Hair follicle dermal papilla cell (primary cell): ENCODE measurements at places on chromosomes 6 and 20. TPM values are rescaled to one million over a fixed set of nuclear protein-coding genes. Genes with fewer than 3 reads are reported as not detected.

The IRAK1BP1 gene
- 4.6 and 8.4 TPM in 2 replicates for total RNA-seq

The KDM1B gene
- total RNA-seq = 30.6 and 37.3 TPM in 2 replicates

The LINC00237 gene
- not detected in 2 replicates for total RNA-seq

The VIP gene
- total RNA-seq = not detected in 2 replicates

The PARD6B gene
- 0.12 and 0.16 TPM in 2 replicates for total RNA-seq

The XKR7 gene
- total RNA-seq = not detected in 2 replicates

The SSTR4 gene
- total RNA-seq = 0.16 TPM in 1 of 2 replicates, not detected in the other

The TMEM217 gene
- total RNA-seq = 0.32 and 1.3 TPM in 2 replicates

The FAXC gene
- total RNA-seq = 0.81 and 3.2 TPM in 2 replicates

The CTCFL gene
- total RNA-seq = not detected in 2 replicates

The ZNF337 gene
- 11.9 and 14.1 TPM in 2 replicates for total RNA-seq

The OARD1 gene
- total RNA-seq = 2.8 and 3.2 TPM in 2 replicates

The DDO gene
- 0.16 and 0.24 TPM in 2 replicates for total RNA-seq

The WASF1 gene
- total RNA-seq = 14.2 and 16.6 TPM in 2 replicates

The PTPRT gene
- total RNA-seq = not detected in 2 replicates

The SH3BGRL2 gene
- total RNA-seq = 2.1 and 2.8 TPM in 2 replicates

The VSX1 gene
- total RNA-seq = not detected in 2 replicates

The PRICKLE4 gene
- total RNA-seq = not detected in 2 replicates

The BPI gene
- not detected in 2 replicates for total RNA-seq

The RXRB gene
- 28.4 and 30.5 TPM in 2 replicates for total RNA-seq

The TFAP2B gene
- not detected in 2 replicates for total RNA-seq

The LHFPL5 gene
- not detected in 2 replicates for total RNA-seq

The SLC52A3 gene
- total RNA-seq = not detected in 2 replicates

The ENPP5 gene
- 0.24 and 0.65 TPM in 2 replicates for total RNA-seq

The POM121L2 gene
- not detected in 2 replicates for total RNA-seq

The POPDC3 gene
- total RNA-seq = 46.9 and 50.3 TPM in 2 replicates
